ENCODE measurements at places on chromosomes 2 and 18.

DNA sequence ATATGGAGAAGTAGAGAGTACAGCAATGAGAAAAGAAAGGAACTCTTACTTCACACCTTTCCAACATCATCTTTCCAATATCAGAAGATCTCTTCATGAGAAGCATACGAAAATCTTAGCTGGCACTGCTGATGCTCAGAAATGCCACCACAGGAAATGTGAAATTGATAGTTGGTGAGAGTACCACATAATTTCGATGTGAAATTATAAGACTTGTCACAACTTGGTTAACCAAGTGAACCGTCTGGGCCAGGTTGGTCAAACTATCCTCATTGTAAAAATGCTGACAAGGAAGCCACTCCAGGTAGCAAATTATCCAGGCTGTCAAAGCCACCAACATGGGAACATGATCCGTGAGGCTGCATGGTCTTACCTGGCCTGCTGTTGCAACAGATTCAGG, 66.5 kb downstream of the EPG5 start:
- no peak for DNase-seq

- DNase-seq = no peak
Observed at GRCh38 chr18:36247036-36247435, 50.5 kb upstream of the FHOD3 start.

DNA sequence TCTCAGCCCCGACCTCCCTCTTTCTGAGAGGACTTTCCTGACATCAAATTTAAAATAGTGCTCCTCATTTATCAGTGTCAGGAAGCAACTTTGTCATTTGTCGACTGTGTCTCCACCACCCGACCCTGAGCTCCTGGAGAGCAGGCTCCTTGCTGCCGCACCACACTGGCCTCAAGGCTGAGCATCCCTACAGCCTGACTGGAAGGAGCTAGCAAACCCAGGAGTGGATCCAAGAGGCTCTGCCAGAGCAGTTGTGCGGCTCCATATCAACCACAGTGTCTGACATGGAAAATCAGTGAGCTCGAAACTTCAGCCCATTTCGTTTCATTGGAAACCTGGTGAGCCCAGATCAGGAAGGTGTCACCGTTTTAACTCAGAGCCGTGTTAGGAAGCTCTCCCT, 125.2 kb downstream of the PTGR3 start:
- DNase-seq = no peak

- DNase-seq = no peak
Observed at GRCh38 chr2:66526180-66526579, 91.3 kb downstream of the MEIS1 start.

- DNase-seq = no peak
Observed at GRCh38 chr2:15178946-15179345, 382.2 kb downstream of the NBAS start.

DNA sequence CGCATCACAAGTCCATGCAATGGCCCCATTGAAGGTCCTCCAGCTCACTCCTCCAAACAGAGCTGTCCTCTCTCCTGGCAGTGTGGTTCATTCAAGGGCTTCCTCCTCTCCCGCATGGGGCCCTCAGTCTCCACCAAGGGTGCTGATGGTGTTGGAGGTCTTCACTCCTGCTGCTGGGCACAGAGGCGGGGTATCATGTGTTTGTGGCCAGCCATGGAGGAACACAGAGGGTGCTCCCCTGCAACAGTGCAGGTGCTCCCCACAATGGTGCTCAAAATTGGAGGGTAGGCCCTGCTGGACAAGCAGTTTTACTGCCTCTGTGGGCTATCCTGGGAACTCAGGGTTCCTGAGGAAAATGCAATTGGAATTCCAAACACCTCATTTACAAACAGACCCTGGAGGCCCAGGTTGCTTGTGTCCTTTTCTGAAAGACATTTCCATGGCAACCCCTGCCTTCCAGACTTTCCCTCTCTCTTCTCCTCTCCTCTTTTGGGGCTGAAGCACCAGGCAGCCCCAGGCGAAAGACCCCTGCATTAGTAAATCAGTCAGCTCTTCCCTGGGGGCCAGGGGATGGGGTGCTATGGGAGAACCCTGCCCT, 256.0 kb downstream of the HAUS1 start:
- DNase-seq = no peak

DNA sequence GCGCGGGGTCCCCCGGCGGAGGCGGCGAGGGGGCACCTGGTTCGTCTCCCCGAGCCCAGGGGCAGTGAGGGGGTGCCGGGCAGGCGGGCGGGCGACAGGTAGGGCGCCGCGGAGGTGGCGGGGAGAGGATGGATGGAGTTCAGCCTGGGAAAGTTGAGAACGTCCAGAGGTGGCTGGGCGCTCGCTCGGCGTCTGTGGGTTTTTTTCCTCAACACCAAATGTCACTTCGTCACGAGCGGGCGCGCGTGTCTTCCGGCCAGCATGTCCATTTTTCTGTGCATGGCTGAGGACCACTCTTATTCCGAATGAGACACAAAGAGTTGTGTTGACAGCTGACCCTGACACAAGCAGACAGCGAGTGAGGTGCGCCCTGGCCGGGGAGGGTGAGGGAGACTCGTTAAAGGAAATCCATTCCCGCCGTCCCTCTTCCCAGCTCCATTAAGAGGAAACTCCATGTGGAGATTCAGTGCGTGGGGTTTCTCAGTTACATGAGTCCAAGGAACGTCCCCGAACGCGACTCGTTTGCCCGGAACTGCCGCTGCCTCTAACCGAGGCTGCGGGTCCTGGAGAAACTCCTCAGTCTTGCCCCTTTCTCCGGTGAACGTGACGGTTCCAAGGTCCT, 859 bp downstream of the GREB1L start:
- no peak for DNase-seq

GRCh38 chr2:26807788-26808460, 22.1 kb downstream of the CENPA start:
- DNase-seq = no peak

DNA sequence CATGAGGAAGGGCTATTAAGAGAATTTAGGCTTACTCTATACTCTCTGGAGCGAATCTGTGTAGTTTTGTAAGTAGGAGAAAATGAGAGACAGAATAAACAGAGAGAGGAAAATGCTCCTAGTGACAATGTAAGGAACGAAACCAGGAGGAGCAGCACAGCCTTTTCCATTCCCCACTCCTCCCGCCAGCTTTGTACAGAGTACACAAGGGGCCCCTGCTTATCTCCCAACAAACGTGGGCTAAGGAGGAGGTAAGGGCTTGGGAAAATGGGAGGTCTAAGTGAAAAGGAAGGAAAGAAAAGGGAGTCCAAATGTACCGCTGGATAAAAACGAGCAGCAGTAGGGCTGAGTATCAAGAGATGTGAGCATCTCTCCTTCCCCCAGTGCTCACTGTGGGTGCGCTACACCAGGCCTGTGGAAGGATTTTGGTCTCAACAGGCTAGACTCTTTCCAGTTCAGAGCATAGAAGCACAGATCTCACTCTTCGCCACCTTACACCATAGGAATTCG, 12.1 kb upstream of the IHH start:
- no peak for DNase-seq

DNA sequence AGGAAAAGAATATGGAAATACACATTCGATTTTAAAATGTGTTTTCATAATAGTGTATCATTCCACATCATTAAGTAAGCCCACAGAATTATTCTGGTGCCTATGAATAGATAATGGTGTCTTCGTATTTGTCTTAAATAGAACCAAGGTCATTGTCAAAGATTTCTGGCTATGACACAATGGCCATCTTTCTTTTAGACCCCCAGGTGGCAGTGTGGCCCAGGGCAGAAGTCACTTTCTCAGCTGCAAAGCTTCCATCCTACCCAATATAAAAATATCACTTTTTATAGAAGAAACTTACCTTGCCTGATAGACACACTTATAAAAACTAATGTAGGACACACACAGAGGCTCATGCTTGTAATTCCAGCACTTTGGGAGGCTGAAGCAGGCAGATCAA, 57.5 kb downstream of the ZRANB3 start:
- DNase-seq = no peak

DNA sequence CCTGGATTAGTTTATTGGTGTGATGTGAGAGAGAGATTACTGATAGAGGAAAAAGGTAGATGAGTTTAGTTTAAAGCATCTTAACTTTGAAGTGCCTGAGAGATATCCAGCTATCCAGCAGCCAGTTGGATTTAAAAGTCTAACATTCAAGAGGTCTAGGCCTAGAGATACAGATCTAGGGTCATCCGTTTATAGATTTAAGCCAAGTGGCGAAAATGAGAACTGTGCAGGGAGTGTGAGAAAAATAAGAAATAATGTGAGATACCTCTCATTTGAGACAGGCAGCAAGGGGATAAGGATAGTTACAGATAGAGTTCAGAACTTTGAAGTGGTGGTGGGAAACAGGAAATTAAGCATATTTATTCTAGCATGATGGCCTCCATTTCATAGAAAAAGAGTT, 5.3 kb upstream of the ORC2 start:
- no peak for DNase-seq

DNA sequence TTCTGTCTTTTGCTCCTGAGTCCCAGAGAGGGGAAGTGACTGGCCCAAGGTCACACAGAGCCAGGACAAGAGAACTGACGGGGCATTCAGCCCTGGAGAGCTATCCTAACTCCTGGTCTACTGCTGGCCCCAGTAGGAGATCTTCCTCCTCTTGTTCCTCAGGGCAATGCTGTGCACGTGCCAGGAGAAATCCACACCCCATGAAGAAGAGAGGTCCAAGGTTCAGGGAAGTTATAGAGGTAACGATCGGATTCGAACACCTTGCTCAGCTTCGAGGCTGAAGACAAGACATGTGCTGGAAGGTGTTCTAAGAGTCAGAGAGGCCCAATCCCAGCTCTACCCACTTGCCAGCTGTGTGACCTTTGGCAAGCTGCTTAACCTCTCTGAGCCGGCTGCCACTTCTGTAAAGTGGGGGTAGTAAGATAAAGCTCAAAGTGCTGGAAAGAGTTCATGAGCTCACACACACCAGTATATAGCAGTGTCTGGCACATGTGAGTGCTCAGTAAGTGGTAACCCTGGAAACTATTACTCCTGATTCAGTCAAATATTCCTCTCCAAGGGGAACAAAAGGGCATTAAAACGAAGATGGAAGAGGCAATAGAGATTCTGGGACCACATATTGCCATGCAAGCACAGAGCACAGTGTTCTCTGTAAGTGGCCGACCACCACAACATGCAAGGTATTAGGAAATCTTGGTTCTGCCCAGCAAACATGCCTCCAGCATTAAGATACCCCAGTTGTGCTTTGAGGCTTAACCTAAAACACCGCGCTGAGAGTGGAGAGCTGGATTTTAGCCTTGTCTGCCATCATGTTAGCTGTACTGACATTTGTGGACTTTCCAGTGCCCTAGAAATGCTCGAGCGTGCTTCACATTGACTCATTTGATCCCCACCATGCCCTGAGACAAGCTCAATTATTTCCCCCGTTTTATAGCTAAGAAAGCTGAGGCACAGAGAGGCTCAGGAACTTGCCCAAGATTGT, 25.6 kb downstream of the SERTAD2 start:
- DNase-seq = no peak

DNA sequence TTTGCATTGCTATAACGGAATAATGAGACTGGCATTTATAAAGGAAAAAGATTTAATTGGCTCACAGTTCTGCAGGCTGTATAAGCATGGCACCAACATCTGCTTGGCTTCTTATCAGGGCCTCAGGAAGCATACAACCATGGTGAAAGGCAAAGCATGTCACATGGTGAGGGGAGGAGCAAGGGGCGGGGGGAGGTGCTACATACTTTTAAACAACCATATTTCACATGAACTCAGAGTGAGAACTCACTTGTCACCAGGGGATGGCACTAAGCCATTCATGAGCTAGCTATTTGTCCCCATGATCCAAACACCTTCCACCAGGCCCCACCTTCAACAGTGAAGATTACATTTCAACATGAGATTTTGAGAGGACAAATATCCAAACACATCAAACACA, 188.7 kb downstream of the MBD5 start:
- no peak for DNase-seq

DNA sequence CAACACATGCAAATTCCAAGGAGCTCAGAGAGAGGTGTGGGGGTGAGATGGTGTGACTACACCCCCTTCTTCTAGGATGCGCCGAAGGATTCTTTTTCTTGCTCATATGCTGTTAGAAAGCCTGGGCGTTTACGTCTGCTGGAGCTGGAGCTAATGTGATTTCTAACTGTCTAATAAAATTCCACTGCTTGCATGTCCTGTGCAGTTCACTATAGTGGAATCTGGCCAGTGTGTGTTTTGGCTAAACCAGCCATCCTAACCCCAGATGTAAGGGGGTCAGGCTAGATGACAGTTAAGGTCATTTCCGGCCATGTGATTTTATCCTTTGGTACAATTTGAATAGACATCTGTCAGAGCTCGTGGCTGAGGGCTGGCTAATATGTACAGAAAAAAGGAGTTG, 194.1 kb downstream of the PRKCE start:
- no peak for DNase-seq

DNA sequence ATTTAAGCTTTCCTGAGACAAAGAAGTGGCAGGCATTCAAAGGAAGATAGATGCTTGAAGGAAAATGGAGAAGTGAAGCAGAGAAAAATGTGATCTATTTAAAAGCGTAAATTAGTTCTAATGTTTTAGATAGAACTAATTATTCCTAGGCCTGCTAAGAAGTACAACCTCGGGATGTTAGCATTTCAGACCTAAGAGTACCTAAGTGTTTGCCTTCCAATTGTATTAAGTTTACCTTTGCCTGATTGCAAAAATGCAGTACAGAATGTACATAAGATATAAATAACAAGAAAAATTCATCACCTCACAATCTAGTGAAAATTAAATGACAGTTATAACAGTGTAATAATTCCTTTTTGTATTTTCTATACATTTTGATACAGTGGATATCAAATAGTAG, 71.1 kb upstream of the HNMT start:
- DNase-seq = no peak

GRCh38 chr2:228709788-228710371, 528.4 kb upstream of the SPHKAP start:
- no peak for DNase-seq

DNA sequence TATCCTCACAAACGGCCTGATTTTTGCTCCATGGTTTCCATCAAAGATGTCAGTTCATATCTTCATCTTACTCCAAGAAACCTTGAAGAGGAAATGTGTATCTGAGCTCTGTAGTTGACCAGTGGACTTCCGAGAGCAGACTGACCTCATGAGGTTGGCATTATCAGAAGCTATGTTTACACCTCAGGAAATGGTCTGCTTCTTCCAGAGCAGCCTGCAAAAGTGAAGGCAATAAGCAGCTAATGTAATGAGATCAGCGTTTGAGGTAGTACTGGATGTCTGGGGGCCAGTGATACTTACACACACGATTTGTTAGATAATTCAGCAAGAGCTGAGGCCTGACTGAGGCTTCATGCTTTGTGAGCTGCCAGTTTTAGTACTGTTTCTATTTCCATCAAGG, 189.7 kb downstream of the LRRTM1 start:
- no peak for DNase-seq

- DNase-seq = no peak
Observed at GRCh38 chr2:111176388-111176787, 55.7 kb downstream of the BCL2L11 start.

DNA sequence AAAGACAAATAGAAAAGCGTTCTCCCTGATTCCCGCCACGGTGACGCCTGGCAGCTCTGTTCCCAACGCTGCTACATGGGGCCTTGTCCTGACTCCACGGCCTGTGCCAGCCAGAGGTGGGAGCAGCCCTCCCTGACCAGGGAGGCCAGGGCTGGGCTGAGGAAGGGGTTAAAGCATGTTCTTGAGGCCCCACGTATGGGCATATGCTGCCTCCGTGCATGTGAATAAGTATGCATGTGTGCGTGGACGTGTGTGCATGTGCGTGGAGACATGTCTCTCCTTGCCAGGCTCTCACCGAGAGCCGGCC, 1.6 kb upstream of the SNED1 start:
- DNase-seq = no peak

All from stimulated activated CD8-positive, alpha-beta memory T cell treated with anti-CD3 and anti-CD28 coated beads, Interleukin-7, amount 100 ng/mL, for 24 hours (primary cell).